Left ventricle myocardium superior (tissue), 1 donor: ENCODE measurements at places on chromosomes 1 and 21. TPM values are rescaled to one million over a fixed set of nuclear protein-coding genes. Genes with fewer than 3 reads are reported as not detected.

- DNase-seq, result no peak
These were observed 15.5 kb downstream of the NTPCR start for GRCh38 chr1:232965912-232966217.

DNA sequence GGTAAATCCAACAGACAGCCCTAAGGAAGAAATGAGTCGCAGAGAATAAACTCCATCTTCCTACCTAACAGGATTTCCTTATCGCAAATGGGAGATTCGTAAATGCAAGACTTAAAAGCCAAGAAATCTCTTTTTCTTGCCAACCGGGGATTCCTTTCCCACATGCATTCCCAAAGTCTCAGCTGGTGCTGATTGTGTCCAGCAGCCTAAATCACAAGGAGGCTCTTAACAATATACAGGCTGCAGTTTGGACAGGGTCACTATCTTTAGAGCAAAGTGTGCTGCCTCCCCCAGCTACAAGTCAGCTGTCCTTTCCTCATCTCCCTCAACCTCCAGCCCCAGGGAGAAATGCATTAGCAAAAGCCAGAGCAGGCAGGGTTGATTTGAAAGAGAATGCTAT is 189.8 kb upstream of the PLXNA2 start:
- DNase-seq, result no peak

DNA sequence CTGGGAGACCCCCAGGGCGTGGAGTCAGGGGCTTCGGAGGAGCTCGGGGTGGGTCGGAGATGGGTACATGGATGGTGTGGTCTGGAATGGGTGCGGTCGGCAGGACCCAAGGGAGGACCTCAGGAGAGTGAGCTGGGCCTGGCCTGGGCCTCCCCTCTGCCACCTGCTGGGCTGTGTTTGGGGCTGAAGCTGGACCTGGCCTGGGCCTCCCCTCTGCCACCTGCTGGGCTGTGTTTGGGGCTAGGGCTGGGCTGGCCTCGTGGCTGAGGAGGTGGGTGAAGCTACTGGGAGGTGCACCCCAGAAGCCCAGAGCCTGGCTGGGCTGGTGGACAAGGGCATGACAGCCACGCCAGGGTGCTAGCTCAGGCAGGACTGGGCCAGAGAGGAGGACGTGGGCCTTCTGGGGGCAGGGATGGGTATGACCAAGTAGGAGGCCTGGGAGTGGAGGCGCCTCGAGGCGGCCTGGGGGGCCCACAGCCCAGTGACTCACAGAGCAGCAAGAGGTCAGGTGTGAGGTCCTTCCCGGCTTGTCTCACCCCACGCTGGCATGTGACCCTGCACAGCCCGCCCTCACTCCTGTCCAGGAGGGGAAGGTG is 14.5 kb downstream of the SAMD11 start:
- DNase-seq, result peak; percentile 69

DNA sequence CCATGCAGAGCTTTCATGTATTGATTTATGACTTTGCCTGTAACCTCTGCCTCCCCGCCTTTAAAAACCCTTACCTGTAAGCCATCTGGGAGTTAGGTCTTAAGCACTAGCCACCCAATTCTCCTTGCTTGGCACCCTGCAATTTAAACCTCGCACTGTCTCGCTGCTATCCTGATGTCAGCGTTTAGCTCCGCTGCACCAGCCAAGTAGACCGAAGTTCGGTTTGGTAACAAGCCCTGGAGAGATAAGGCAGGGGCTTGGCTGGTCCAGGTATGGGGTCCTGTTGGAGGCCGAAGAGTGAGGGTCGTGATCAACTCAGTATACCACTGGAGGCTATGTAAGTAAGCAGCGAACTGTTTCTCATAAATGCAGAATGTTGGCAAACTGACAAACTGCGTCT is 64.4 kb downstream of the GALNT2 start:
- DNase-seq, result no peak

GRCh38 chr1:98054786-98055185 is 134.0 kb upstream of the DPYD start:
- no peak for DNase-seq

- DNase-seq, result no peak
These were observed 5.2 kb downstream of the S100A10 start for GRCh38 chr1:151988405-151988923.

DNA sequence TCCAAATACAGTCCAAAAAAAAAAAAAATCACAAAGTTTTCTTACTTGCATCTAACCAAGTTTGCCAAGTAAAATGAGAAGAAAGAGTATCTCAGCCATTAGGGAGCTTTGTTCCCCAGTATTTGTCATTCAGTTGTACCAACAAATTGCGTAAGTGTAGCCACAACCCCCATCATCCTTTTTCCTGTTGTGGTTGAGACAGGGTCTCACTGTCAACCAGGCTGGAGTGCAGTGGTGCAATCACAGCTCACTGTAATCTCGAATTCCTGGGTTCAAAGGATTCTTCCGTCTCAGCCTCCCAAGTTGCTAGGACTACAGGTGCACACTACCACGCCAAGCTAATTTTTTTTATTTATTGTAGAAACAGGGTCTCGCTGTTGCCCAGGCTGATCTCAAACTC is 9.5 kb downstream of the STX6 start:
- DNase-seq, result no peak

SNX7 gene
- total RNA-seq, result 21.1 TPM

RNF11 gene
- total RNA-seq, result 118 TPM

- no peak for DNase-seq
These were observed 8.5 kb downstream of the ZBTB48 start for GRCh38 chr1:6588128-6588892.

GRCh38 chr1:226797151-226797550 is 58.1 kb upstream of the ITPKB start:
- no peak for DNase-seq

- DNase-seq, result peak; percentile 41
These were observed at the start of gene TACSTD2 for GRCh38 chr1:58576727-58577653. TACSTD2 (minus strand) TSS chr1:58577252; CDS start chr1:58577156, 96 bp downstream.

GRCh38 chr1:5493851-5494311 is 498.3 kb downstream of the NPHP4 start:
- no peak for DNase-seq

GRCh38 chr1:178645808-178646200 is 79.2 kb upstream of the RALGPS2 start:
- DNase-seq, result no peak

URB1 gene
- 11.9 TPM for total RNA-seq

DNA sequence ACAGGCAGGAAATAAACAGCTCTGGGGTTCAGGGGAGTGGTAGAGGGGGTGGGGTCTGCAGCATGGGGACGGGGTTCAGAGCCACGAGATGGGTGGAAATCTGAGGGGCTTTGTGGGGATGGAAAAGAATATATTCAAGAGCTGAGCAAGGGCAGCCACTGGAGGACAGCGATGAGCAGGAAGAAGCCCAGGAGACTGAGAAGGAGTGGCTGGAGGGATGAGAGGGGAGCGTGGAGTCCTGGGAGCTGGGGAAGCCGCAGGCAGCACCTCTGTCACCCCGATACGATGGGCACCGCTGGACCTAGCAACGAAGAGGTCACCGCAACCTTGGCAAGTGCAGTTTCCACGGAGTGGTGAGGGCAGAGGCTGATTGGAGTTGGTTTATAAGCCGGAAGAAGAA is 10.0 kb upstream of the KCNAB2 start:
- DNase-seq, result no peak

- no peak for DNase-seq
These were observed 14.1 kb downstream of the GGPS1 start for GRCh38 chr1:235342471-235342870.

MYBPH gene
- total RNA-seq, result not detected

DNA sequence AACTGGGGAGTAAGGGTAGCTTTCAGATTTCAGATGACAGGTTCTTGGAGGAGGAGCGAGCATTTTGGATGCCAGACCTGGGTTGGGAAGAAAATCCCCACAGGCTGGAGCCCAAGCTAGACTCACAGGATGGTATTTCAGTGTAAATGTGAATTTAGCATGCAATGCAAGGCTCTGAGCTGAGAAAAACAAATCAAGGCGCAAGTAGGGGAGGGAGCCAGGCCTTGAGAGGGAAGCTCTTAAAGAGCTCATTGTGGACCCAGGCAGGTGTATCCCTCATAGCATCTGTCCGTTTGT is 386.1 kb downstream of the MATN1 start:
- no peak for DNase-seq

PPFIA4 gene
- total RNA-seq, result 21.3 TPM

FAAH gene
- 9.8 TPM for total RNA-seq

GRCh38 chr1:40232444-40232843 is 15.3 kb upstream of the TMCO2 start:
- DNase-seq, result no peak

DNA sequence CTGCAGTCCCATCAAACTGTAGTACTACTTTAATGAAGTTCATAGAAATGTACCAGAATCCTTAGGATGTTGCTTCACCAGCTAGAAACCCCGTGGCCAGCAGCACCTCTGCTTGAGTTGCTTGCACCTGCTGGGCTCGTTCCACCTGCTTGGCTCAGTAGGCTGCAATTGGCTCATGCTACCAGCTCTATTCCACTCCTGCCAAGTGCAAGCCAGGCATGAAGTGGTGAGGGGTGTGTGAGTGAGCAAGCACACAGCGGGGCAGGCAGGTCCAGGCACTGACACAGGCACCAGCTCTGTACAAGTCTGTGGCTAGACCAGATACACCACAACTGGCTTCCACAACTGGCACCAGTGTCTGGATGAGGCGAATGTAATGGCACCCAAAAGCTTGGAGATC is 209.9 kb downstream of the AMY1C start:
- DNase-seq, result no peak

DNA sequence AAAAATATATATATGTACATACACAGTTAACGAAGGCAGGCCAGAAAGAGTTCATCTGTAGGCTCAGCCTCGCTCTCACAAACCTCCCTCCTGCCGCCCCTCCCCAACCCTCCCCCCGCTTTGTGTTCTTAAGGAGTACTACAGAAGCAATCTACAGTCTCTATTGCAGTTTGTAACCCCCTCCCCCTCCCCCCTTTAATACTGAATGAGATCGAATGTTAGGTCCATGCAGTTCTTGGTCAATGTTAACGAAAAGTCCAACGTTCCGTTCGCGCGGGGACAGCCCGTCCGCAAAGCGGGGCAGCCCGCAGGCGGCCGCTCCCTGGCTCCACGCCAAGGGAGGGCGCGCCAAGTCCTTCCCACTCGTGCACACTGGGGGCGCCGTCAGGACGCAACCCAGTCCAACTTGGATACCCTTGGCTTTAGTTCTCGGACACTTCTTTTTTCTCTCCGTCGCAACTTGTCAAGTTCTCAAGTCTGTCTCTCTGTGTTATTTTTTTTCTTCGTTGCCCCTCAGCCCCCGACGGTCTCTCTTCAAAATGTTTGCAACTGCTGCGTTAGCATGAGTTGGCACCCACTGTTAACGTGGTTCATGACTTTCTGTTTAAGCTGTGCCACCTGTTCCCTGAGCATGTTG is 2.2 kb downstream of the JUN start:
- DNase-seq, result peak; percentile 88

DNA sequence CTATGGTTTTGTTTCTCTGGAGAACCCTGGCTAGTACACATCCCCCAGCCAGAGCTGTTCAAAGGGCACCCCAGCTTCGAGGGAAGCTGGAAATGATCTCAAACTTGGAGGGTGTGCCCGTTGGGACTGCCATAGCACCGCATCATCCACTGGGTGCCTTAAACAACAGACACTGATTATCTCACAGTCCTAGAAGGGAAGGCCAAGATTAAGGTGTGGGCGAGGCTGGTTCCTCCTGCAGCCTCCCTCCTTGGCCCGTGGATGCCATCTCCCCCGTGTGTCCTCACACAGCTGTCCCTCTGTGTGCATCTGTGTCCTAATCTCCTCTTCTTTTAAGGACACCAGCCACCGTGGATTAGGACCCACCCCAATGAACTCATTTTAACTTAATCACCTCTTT is 4.2 kb upstream of the IBA57 start:
- DNase-seq, result no peak

DNA sequence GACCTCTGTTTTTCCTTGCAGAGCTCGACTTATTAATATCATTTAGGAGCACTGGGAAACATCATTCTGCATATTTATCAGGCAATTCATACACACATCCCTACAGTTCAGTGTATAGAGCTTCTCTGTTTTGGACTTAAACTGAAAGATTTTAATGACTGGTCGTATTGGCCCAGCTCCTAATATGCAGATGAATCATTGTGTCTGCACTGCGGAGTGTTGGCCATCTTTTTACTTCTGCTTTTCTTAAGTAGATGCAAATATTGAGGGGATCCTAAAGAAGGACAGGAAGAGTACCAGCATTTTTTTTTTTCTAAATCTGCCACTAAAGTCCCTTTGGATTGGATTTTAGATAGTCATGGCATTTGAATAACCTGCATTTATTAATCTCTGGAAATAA is 154.8 kb downstream of the BACH1 start:
- no peak for DNase-seq

CA6 gene
- not detected for total RNA-seq

GRCh38 chr1:24266998-24267397 is 52.2 kb upstream of the GRHL3 start:
- no peak for DNase-seq

GRCh38 chr1:51908499-51908898 is 30.0 kb upstream of the NRDC start:
- no peak for DNase-seq

DNA sequence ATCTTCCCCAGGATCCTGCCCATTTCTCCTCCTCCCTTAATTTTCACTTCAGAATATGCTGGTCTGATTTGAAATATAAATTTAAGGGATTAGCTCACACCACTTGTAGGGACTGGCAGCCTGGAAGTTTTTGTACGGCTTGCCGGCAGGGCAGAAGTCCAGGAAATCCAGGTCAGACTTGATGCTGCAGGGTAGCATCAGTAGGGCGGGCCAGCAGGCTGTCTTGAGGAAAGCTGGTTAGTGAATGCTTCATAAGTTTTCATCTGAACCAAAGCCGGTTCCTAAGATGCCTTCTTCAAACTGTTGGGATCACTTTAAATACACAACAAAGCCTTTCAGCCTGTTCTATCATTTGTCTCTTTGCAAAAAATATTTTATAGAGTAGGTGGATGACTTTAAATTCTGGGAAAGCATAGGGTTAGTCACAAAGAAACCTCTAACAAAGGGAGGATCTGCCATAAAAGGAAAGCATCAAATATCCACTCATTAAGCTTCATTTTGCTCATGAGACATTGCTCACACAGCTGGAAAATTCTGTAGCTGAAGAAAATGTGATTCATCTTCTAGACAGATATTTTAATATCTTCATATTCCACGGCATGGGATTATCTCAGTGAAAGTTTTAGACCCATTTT is 90.7 kb upstream of the GFI1 start:
- DNase-seq, result peak; percentile 48

GRCh38 chr1:245411245-245412036 is 256.7 kb downstream of the KIF26B start:
- DNase-seq, result no peak

GRCh38 chr1:212528501-212528900 is 80.1 kb upstream of the ATF3 start:
- DNase-seq, result no peak

DNA sequence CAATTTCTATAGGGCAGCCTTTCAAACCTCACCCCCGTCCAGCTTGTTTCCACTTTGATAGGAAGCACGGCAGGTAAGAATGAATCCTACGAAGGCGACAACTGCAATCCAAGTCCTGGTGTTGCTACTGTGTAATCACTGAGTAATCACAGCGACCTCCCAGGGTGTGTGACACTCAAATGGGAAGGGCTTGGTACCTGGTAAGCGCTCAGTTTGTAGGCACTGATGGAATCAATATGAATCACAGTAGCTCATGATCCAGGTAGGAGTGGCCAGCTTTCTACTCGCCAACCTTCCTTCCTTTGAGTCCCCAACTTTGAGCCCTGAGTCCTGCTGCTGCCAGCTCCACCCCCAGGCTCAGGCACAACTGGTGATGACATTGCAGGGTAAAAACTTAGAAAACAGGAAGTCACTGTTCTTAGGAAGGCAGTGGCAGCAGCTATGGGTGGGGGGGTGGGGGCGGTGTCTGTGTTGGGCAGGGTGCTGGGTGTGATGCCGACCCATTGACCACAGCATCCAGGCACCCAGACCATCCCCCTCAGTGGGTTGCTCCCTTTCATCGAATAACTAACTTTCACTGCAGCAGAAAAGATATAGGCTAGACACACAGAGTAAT is 70.7 kb downstream of the CD247 start:
- no peak for DNase-seq

DMAP1 gene
- 28.8 TPM for total RNA-seq
